CD4-positive, CD25-positive, alpha-beta regulatory T cell (primary cell): ENCODE measurements at places on chromosomes 7 and 10. TPM values are rescaled to one million over a fixed set of nuclear protein-coding genes. Genes with fewer than 3 reads are reported as not detected.

PLCE1 gene
- not detected for total RNA-seq

TMEM213 gene
- not detected for total RNA-seq

C10orf67 gene
- 0.49 TPM for total RNA-seq

SAP25 gene
- 47.4 TPM for total RNA-seq

PRF1 gene
- total RNA-seq: 32.4 TPM

PLXDC2 gene
- 1.8 TPM for total RNA-seq

C10orf90 gene
- not detected for total RNA-seq

C7orf33 gene
- total RNA-seq: not detected

FGL2 gene
- 8.1 TPM for total RNA-seq

SYT15 gene
- 0.67 TPM for total RNA-seq

GPR15LG gene
- not detected for total RNA-seq
